ENCODE measurements at places on chromosomes 11 and 22.

DNA sequence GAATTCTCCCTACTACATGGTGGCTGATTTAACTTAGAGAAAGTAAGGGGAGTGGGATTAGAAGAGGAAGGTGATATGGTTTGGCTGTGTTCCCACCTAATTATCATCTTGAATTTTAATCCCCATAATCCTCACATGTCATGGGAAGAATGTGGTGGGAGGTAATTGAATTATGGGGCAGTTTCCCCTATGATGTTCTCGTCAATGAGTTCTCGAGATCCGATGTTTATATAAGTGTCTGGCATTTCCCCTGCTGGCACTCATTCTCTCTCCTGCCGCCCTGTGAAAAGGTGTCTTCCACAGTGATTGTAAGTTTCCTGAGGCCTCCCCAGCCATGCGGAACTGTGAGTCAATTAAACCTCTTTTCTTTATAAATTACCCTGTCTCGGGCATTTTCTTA is 169.3 kb downstream of the CASP12 start:
- DNase-seq: no peak

DNA sequence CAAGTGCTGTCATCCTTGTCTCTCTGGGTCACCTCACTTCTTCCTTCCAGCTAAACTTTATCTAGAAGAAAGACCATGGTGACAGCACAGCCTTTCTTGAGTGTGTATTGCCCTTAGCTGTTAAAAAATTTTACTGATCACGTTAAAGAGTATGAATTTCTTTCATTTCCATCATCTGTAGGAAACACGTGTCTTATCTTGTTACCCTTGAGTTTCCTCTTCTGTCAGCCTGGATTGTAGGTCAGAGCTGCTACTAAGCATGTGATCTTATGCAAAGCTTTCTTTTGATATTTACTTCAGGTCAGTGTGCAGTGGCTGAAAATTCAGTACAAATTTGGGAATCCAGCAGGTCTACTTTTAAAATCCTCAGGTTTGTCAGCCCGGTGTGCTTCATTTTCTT is 512.2 kb upstream of the ARHGAP42 start:
- DNase-seq: no peak

GRCh38 chr11:66123902-66124301 is 53.8 kb downstream of the PACS1 start:
- no peak for DNase-seq

DNA sequence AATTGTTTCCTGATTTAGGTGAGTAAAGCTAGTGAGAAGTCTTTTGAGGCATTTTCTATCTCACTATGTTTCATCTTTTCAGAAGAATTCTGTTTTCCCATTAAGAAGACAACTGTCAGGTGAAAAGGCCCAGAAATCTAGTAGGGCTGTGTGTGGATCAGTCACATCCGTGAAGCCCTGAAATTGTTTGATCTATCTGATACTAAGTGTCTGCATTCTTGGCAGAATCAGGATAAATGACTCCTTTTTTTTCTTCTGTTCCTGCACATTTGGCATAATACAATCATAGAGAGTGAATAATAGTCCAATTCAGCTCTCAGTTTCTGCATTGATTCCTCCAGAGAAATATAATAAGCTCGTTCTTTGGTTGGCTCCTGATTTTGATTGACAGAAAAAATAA is 208.3 kb downstream of the NAV2 start:
- DNase-seq: no peak

DNA sequence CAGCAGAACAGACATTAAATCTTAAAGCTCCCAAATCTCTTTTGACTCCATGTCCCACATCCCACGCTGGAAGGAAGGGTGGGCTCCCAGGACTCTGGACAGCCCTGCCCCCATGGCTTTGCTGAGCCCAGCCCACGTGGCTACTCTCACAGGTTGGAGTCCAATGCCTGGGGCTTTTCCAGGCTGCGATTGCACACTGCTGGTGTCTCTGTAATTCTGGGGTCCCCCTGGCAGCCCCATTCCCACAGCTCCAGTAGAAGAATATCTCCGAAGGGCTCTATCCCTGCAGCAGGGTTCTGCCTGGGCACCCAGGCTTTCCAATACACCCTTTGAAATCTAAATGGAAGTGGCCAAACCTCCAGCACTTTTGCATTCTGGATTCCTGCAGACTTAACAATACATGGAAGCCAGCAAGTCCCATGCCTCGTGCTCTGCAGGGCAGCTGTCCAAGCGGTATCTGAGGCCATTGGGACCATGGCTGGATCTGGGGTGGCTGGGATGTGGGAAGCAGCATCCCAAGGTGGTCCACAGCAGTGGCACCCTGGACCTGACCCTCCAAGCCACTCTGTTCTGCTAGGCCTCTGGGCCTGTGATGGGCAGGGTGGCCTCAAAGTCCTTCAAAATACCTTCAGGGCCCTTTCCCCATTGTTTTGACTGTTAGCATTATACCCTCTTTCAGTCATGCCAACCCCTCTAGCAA is 47.9 kb upstream of the TH start:
- DNase-seq: no peak

GRCh38 chr11:120643284-120643683 is 131.7 kb downstream of the GRIK4 start:
- no peak for DNase-seq

DNA sequence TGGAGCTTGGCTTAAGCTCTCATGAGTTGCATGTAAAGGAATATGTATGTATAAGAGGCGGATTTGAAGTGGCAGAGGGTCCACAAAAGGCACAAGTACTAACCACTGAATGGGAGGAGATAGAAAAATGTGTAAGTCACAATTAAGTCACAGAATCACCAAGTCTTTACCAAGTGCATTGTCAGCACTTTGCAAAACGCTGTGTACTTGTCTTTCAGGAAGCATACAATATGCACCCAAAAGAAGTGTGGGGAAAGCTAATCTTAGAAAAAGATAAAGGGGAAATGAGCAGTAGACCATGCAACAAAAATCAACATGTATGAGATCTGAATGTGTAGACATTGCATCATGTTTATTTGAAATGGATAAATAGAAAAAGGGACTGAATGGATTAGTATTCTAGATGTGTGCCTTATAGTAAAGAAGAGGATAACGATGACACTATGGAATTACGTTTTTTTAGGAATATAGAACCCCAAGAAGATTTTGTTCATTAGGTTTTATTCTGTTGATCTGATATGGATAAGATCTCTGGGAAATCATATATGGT is 4.5 kb downstream of the CNTF start:
- DNase-seq: no peak

GRCh38 chr11:122190768-122191167 is 74.8 kb upstream of the BLID start:
- no peak for DNase-seq

- DNase-seq: no peak
Measured at GRCh38 chr22:36197514-36198146, 4.0 kb downstream of the APOL4 start.

GRCh38 chr11:34358728-34359547 is 1.1 kb upstream of the ABTB2 start:
- peak; percentile 80 for DNase-seq

GRCh38 chr11:69065147-69065710 is 16.5 kb downstream of the TPCN2 start:
- no peak for DNase-seq

GRCh38 chr11:96508861-96509260 is 119.0 kb downstream of the JRKL start:
- no peak for DNase-seq

GRCh38 chr11:12769834-12770345 is 95.7 kb downstream of the TEAD1 start:
- DNase-seq: no peak

DNA sequence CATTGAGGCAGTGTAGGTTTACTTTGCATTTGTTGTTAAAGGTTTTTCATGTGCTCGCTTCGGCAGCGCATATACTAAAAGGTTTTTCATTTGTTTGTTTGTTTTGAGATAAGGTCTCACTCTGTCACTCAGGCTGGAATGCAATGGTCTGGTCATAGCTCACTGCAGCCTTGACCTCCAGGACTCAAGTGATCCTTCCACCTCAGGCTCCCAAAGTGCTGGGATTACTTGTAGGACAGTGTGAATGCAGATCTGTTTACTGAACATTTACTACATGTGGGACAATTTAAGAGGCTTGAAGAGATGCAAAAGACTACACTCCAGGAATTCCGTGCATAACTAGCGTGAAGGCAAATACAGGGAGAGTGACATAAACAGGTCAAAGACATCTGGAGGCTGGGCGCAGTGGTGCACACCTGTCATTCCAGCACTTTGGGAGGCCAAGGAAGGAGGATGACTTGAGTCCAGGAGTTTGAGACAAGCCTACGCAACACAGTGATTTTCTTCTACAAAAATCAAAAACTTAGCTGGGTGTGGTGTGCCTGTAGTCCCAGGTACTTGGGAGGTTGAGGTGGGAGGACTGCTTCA is 34.1 kb downstream of the YPEL1 start:
- no peak for DNase-seq

- DNase-seq: no peak
Measured at GRCh38 chr11:19574916-19575315, 137.7 kb upstream of the NAV2 start.

DNA sequence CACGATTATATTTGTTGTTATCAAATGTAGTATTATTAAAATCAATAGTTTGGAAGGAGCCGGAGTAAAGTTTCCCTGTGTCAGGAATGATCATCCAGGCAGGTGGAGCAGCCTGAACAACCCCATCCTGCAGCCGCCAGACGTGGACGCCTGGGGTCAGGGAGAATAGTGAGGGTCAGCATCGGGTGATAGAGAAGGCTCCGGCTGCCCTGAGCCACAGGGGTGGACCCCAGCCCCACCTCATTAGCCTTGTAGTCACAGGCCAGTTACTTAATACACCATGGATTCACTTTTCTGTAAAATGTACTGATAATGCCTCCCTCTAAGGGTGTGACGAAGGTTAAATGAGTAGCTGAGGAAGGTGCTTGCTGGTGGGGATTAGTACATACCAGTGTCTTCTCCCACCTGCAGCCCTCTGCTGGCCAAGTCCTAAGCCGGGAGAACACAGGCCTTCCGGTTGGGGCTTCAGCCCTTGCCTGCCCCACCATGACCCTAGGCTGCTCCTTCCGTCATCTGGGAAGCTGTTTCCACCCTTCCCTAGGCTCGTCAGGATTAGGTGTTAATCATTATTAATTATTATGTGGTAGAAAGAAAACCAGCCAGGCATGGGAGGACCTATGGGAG is 14.9 kb downstream of the TMEM121B start:
- no peak for DNase-seq

- no peak for DNase-seq
Measured at GRCh38 chr11:68528630-68529029, 68.1 kb downstream of the PPP6R3 start.

- no peak for DNase-seq
Measured at GRCh38 chr11:58505849-58506248, 2.1 kb downstream of the OR5B21 start.

GRCh38 chr11:65110354-65110861 is 1.3 kb upstream of the TM7SF2 start:
- peak; percentile 85 for DNase-seq

DNA sequence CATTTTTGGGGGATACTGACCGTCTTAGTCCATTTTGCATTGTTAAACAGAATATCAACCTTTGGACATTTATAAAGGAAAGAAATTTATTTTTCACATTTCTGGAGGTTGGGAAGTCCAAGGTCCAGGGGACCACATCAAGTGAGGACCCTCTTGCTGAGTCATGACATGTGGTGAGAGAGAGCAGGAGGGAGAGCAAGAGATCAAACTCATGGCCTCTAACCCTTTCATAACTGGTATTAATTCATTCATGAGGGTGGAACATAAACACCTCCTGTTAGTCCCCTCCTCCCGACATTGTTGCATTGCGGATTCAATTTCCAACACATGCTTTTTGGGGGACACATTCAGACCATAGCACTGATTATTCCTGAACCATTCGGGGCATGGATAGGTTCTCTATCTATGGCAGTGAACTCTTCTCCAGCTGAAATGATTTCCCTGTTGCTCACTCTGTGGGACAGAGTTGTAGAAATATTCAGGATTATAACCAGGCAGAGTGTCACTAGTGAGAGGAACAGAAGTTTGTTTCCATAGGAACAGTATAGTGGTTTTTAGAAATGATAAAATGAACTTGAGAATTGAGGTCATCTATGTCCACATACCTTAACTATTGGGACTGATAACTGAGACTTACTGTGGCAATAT is 88.2 kb upstream of the OR9Q1 start:
- DNase-seq: no peak

DNA sequence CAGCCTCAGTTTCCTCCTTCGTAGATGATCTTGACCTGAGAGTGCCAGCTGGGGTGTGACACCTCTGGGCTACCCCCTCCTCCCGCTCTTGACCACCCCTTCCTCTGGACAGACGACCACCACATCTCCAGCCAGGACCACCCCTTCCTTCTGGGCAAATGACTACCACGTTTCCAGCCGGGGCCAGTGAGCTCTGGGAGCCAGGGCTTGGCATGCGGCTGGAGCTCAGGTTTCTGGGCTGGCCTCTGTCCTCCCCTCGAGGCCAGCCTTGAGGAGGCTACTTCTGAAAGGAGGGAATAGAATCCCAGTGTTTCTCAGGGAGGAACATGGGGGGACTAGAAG is 120.9 kb downstream of the KCNQ1OT1 start:
- DNase-seq: no peak

GRCh38 chr11:130592056-130592455 is 143.6 kb downstream of the ADAMTS15 start:
- DNase-seq: no peak

- no peak for DNase-seq
Measured at GRCh38 chr11:128523641-128524040, 63.7 kb downstream of the ETS1 start.

GRCh38 chr11:128626913-128627665 is 39.7 kb upstream of the ETS1 start:
- no peak for DNase-seq

DNA sequence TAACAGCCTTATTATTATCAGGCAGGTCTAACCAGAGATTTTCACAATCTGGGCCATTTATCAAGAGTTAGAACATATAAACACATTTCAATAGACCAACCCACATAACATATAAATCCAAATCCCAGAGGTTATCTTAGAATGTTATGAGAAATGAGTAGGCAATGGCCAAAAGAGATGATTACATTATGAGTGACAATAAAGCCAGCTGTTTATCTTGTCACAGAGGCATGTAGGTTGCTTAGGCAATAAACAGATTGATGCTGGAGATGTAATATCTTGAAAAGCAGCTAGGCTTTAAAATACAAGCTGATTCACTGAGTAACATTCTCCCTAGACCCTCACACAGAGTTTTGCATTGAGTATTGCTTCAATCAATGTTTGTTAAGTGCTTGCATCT is 148.5 kb upstream of the SESN3 start:
- DNase-seq: no peak

- DNase-seq: no peak
Measured at GRCh38 chr11:61415381-61415780, 14.4 kb downstream of the CPSF7 start.

- DNase-seq: no peak
Measured at GRCh38 chr22:44020981-44021380, 3.1 kb upstream of the PARVB start.

- DNase-seq: no peak
Measured at GRCh38 chr22:31211482-31211861, 626 bp upstream of the LIMK2 start.

DNA sequence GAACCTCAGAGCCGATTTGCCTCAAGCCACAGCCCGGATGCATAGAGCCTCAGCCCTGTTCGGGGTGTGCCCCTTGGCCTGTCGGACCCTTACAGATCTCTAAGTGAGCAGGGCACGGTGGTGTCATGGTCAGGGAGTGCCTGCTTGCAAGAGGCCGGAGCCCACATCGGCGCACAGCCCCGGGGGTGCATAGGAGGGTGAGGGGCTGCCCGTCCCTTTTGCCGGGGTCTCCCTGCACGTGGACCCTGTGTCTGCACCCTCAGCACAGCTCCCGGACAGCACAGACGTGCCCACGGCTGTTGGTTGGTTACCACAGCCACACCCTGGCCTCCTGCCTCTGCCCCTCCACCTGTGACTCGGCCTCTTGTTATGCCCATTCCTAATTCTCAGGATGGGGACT is 6.5 kb downstream of the RAB36 start:
- DNase-seq: no peak

All from Ammon's horn (tissue), 1 donor.